ENCODE measurements at places on chromosomes 2 and 18.
A peak's percentile ranks its signal among the peaks of the same experiment; 100 is the strongest.

- no peak for DNase-seq
Measured at GRCh38 chr18:25167612-25168410, 184.2 kb downstream of the ZNF521 start.

- no peak for DNase-seq
Measured at GRCh38 chr2:163641986-163642385, 93.8 kb downstream of the FIGN start.

DNA sequence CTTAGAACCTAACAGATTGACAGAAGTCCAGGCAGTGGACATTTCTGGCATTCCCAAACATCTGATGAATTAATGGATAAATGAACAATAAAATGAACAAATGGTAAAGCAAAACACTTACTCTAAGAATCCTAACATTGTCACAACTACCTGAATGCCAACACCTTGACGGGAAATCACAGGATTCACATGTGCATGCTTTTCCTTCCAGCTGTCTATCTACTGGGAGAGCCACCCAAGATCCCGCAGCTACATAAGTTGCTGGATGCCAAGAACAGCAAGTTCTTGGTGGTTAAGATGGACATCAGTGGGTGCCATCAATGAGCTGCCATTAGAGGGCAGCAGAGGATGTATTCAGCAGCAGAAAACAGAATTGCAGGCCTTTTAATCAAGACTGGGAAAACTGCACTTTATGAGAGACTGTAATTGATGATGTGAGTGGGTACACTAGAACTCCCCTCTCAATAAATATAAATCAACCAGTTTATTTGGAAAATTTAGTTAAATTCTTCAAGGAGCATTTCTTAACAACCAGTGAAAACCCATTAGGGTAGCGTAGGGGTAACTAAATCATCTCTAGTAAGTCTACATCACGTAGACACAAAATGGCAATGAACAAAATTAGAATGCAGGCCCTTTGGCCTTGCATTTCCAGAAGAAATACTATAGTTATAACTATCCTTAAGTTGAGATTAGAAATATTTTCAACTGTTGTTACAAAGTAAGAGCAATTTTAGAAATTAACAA lies 45.6 kb downstream of the SESTD1 start:
- DNase-seq = peak; percentile 71

- DNase-seq = no peak
Measured at GRCh38 chr2:219542931-219543595, 546 bp downstream of the CHPF start.

DNA sequence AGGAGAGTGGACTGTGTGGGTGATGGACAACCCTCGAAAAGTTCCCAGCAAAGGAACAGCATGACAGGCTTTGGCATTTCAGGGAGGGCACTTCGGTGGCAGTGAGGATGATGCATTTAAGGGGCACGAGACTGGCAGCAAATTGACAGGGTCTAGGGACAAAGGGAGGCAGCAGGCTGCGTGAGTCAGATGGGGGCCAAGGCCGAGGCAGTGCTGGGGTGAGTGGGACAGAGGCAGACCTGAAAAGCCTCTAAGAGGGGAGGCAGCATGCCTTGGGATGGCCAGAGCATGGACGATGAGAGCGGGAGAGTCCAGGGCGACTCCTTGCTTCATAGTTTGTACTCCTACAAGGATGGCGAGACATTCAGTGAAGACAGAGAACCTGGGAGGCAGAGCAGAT lies 49.5 kb upstream of the LYPD1 start:
- DNase-seq = no peak

- DNase-seq = no peak
Measured at GRCh38 chr2:239589270-239589825, 188.5 kb upstream of the HDAC4 start.

Measured in suppressor macrophage treated with lipopolysaccharide for 1 hour (primary cell).